ENCODE measurements at places on chromosomes 2 and 18.

- no peak for DNase-seq
Measured at GRCh38 chr2:43011158-43011491, 215.3 kb downstream of the ZFP36L2 start.

GRCh38 chr18:50727721-50728471, 91.9 kb downstream of the MRO start:
- DNase-seq, result no peak

- DNase-seq, result no peak
Measured at GRCh38 chr2:23583467-23583866, 198.5 kb downstream of the KLHL29 start.

DNA sequence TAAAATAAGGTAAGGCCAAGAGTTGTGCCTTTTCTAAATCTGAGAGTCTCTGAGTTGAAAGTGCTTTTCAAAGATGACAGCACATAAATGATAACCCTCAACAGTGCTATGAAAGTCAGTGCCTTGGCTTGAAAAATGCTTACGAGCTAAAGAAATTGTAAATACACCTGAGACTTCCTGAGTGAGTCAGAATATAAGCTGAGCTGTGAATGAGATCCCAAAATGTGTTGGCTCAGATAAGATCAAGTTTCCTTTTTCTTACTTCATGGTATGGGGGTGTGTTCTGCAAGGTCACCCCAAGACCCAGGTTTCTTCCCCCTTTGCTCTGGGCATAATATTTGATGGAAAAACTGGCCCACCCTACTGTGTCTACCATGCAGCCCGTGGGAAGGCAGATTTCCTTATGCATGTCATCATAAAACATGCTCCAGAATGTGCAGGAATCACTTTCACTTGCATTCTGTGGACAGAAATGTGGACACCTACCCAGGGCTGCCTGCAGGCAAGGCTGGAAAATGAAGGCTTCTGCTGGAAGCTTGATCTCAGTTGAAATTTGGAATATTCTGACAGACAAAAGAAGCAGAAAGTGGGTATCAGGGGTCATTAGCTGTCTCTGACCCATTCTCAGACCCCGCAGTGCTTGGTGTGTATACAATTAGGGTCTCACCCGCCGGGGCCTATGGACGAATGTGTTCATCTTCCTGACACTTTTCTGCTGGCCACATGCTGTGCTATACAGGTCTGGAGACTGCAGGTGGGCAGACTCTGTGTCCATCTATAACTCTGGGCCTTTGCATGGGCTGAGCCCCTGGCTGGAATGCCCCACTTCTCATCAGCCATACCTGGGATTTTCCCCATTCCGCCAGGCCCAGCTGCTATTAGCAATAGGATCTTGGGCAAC, 212.6 kb downstream of the SH3RF3 start:
- DNase-seq, result no peak

DNA sequence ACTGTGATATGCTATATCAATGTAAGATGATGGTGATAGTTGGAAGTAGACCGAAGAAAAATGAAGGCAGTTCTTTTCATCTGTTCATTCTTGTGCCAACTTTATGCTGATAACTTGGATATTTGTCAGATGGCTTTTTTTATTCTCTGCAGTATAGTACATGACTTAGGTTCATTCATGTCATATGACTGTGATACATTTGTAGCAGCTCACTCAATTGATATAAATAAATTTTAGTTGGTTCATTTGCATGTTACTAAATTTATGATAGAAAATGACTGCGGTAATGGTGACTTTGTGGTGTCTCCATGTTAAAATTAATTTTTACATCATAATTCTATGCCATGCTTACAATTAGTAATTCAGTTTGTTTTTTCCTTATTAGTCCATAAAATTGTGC, 7.1 kb downstream of the UBXN2A start:
- DNase-seq, result no peak

Data from endothelial cell of umbilical vein (primary cell).